ENCODE measurements at places on chromosomes 2 and 18. TPM values are rescaled to one million over a fixed set of nuclear protein-coding genes. Genes with fewer than 3 reads are reported as not detected.

The DPYSL5 gene
- not detected for total RNA-seq

The MC4R gene
- not detected for total RNA-seq

DNA sequence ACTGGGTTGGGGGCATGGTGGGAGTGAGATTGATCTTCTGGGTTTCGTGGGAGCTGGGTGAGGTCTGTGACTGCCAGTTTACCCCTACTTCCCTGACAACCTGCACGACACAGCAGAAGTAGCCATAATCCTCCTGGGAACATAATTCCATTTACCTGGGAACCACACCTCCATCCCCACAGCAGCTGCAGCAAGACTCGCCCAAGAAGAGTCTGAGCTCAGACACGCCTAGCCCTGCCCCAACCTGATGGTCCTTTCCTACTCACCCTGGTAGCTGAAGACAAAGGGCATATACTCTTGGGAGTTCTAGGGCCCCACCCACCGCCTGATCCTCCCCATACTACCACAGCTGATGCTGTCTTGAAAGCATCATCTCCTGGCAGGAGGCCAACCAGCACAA, 43.8 kb downstream of the FLACC1 start:
- DNase-seq = peak; percentile 63

DNA sequence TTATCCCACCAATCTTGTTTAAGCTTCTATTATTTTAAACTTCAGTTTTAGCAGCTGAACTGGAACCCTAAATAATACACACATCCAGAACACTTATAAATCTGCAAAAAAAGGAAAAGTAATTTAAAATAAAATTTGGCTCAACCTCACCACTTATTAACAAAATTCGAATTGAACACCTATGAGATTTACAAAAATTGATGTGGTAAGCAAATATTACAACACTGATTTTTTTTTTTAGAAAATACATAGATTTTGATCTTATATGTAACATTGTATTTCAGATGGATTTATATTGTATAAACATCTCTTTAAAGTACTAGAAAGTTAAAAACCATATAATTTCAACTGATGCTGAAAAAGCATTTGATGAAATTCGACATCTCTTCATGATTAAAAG, 81.3 kb upstream of the DYNAP start:
- no peak for DNase-seq

- DNase-seq = peak; percentile 50
Measured at GRCh38 chr2:219001577-219002394, 8.6 kb upstream of the CRYBA2 start.

All from foreskin keratinocyte (primary cell).